MCF 10A (cell line): ENCODE measurements at places on chromosomes 5 and 9.

DNA sequence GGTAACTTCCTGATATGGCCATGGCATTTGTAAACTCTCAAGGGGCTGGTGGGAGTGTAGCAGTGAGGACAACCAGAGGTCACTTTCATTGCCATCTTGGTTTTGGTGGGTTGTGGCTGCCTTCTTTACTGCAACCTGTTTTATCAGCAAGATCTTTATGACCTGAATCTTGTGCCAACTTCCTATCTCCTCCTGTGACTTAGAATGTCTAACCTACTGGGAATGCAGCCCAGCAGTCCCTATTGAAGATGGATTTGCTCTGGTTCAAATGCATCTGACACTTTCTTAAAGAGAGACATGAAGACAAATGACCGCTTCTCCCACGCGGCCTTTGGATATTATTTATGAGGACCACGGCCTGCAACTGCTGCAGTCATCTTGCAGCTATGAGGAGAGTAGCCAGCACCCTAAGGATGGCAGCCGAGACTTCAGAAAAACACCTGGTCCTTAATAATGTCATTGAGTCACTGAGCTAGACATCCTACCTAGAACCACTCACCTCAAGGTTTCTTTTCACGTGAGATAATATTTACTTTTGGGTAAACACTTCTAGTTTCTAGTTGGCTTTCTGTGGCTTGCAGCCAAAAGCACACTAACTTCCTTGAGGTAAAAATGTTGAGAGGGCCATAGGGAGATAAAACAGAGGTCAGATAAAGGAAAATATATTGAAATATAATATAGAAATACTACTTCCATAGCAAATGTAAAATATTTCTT, 28.2 kb downstream of the CETN3 start:
- DNase-seq: no peak

DNA sequence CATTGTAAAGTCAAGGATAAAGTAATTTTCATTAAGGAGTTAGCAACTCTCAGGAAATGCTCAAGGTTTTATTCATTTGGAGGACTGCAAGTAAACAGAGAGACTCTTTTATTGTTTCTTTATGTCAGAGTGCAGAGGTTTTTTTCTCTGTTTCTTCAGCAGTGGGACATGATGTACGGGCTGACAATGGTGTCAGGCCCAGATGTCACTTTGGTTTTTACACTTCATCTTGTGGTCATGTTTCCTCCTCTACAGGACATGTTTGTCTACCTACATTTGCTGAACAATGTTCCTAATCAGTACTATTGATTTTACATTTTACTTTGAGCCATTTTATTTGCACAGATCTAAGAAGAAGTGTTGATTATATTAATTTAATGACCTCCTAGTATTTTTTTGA, 72.8 kb upstream of the PARP8 start:
- no peak for DNase-seq

GRCh38 chr5:1961304-1961946, 78.7 kb upstream of the IRX4 start:
- no peak for DNase-seq

GRCh38 chr9:88536951-88537760, 2.2 kb downstream of the NXNL2 start:
- DNase-seq: no peak

- no peak for DNase-seq
Measured at GRCh38 chr5:114070093-114070722, 291.7 kb upstream of the KCNN2 start.

DNA sequence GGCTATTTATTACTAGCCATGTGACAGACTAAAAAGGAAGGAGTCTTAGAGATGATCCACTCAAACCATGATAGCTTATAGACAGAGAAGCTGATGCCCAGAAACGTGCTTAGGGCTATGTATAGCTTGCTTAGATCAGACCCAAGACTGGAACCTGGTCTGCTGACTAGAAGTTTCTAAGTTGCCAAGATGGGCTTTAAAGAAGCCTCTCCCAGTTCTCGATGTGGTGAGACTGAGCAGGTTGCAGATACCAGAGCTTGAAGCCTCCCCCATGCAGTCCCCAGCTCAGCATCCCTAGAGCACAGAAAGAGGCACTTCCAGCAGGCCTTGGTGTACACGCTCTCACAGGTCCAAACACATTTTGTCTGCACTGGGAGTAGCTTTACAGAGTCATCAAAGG, 51.1 kb upstream of the ATP10B start:
- no peak for DNase-seq

DNA sequence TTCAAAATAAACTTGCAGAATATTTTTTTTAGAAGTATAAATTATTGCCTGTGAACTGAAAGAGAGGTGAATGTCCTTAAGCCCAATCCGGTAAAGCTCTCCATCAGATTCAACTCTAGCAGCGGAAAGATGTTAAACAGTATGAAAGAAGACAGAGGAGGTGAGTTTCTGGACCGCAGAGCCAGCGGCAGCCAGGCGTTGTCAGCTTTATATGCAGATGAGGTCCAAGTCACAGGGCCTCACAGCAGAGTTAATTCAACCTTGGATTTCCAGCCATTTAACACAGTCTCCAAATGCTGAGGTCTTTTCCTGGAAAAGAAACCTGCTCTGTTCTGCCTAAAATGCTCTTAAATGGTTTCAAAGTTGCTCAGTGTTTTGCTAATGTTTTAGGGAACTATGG, 75.5 kb downstream of the OTULIN start:
- no peak for DNase-seq

DNA sequence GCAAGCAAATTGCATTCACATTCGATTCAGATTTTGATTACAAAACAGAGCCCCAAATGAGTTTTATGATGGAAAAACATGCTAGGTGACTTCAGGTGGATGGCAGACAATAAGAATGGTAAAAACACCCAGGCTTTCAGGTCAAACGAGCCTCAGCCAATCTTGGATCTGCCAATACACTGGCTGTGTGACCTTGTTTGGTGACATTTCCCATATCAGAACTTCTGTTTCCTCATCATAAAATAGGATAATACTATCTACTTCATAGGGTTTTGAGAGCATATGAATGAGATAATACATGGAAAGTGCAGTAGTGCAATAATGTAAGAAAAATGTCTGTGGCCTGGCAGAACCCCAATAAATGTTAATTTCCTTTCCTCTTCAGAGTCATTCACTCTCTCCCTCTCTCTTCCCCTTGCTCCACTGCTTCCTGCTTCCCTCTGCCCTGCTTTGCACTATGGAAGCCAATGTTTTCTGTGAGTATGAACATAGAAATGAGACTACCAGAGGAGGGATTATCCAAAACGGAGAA, 54.7 kb downstream of the SH3RF2 start:
- DNase-seq: no peak

GRCh38 chr5:91787718-91788117, 404.6 kb upstream of the ARRDC3 start:
- peak; percentile 4 for DNase-seq

- no peak for DNase-seq
Measured at GRCh38 chr5:143101121-143101520, 302.4 kb downstream of the NR3C1 start.

DNA sequence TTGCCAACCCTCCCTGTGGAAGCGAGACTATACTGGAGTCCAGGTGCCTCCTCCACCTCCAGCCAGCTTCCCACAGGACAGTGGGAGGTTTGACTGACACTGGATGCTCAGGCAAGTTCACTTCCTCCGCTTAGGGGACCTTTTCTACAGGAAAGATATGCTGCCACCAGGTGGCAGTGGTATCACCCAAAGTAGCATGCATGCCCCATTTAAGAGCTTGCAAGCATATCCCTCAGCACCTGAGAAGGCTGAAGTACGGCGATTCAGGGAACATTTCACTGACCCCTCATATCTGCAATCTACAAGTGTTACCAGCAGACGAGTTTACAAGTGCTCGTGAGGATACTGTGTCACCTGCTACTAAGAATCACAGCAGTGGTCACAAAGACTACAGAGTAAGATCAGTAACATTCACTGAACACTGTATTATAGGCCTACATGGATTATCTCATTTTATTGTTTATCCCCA, 75.5 kb downstream of the KLHL3 start:
- DNase-seq: peak; percentile 85

DNA sequence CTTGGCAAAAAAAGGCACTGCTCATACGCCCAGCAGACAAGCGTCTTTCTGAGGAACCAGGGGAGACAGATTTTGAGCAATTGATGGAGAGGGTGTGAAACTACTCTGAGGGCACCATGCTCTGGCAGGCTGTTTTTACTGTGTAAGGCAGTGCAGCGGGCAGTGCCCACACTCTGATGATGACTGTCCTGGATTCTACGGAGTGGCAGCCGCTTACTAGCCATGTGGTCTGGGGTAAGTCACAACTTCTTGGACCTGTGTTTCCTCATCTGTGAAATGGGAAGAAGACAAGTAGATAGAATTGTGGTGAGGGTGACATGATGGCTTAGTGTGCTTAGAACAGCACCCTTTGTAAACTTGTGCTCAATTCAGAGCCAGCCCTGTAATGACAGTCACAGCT, 38.8 kb downstream of the FABP6 start:
- DNase-seq: no peak

DNA sequence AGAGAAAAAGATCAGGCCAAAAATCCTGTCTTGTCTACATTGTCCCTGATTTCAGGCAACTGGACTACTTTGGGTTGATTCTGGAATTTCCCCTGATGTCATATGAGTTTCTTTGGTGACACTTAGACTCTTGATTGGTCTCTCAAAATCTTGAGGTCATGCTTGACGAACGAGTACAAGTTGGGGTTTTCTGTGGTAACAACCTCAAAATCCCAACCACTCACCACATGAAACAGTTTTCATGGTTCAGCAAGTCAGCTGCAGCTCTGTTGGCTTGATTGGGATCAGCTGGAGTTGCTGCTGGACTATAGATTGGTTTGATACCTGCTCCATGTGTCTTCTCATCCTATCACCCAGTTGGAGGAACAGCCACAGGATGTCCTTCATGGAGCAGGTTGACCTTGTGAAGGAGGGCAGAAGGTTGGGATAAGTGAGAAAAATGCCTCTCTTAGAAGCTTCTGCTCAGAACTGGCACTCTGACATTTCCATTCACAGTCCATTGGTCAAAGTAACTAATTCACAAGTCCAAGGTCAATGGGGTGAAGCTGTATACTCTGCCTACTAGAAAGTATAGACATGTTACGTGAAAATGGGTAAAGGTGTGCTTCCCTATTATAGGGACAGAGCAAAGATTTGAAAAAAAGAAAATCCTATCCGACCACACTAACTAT, 284.5 kb downstream of the SH3GL2 start:
- DNase-seq: no peak

GRCh38 chr5:154863291-154864080, 5.1 kb downstream of the CNOT8 start:
- no peak for DNase-seq

DNA sequence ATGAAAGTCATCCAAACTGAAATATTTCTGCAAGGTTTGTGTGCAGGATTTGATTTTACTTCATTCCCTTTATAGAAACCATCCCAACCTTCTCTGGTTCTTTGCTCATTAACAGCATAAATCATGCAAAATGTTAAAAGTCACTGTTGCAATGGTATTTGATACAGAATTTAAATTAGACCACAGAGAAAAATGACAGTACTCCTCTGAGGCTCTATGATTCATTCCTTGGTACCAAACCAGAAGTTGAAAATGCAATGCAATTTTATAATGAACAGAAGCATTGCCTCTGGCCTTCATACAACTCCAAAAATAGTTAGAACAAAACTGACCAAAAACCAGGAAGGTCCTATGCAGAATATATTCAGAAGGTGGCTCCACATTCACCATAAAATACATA, 607.1 kb downstream of the TLE1 start:
- DNase-seq: no peak

DNA sequence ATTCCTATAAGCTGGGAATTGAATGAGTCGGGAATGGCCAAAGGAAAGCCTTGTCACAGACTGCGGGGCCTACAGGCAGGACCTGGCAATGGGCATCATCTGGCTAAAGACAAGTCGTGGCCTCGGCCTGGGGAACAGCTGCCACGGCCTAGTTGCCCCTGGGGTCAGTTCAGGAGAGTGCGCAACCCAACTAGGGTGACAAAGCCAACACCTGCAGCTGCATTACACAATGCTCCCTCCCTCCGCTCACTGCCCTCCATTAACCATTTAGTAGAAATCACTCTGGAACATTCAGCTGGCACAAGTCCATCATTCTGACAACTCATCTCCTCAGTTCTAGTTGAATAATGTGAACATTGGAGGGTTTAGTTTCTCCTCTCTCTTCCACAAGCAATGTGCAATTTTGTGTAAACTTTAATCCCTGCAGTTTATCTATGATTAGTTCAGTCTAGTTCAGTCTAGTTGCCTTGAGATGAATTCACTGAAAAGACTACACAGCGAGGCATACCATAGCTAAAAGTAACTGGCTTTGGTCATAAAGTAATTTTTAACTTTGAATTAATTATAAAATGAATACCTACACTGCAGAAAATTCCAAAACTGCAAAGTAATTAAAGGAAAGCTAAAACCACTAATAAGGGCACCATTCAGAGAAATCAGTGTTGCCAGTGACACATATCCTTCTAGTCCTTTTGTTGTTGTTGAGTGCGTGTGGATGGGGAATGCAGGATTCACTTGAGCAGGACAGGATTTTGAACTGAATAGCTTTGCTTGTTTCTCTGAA, 5.1 kb downstream of the GLDC start:
- peak; percentile 76 for DNase-seq

DNA sequence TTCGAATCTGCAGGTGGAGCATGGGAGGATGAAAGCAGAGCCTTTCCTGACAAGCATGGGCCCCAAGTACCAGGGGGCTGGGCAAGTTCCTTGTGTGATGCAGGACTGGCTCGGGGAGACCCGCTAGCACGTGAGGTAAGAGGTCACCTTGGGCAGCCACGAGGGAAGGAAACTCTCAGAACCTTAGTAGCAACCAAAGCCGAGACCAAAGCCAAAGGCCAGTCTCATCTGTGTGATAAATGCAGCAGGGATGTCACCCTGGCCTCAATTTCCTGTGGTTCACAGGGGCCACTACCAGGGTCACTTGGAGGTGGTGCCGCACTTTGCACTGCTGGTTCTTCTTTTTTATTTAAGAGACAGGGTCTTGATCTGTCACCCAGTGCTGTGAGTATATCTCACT, 39.5 kb downstream of the PRRT1B start:
- DNase-seq: no peak

DNA sequence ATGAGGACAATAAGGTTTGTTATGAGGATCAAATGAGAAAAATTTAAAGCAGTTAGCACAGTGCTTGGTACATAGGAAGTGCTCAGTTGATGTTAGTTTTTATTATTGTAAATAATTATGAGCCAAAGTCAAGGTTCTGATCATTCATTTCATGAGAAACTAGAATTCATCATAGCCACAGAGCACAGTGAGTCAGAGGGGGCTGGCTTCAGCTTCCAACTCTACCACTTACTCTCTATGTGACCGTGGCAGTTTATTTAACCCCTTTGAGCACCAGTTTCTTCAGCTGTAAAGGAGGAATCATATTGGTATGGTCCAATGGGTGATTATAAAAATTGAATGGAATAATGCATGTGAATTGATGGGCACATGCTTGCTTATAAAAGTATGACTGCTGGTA, 39.4 kb downstream of the KLHL3 start:
- DNase-seq: no peak

GRCh38 chr5:10701567-10702039, 59.4 kb downstream of the DAP start:
- DNase-seq: peak; percentile 57
